Stimulated activated CD4-positive, alpha-beta T cell treated with anti-CD3 and anti-CD28 coated beads, Interleukin-12 subunit alpha, Interleukin-12 subunit beta, amount 100 ng/mL, for 24 hours (primary cell): ENCODE measurements at places on chromosomes 2 and 18.

GRCh38 chr2:172877826-172878225 lies 142.2 kb downstream of the RAPGEF4 start:
- DNase-seq = no peak

DNA sequence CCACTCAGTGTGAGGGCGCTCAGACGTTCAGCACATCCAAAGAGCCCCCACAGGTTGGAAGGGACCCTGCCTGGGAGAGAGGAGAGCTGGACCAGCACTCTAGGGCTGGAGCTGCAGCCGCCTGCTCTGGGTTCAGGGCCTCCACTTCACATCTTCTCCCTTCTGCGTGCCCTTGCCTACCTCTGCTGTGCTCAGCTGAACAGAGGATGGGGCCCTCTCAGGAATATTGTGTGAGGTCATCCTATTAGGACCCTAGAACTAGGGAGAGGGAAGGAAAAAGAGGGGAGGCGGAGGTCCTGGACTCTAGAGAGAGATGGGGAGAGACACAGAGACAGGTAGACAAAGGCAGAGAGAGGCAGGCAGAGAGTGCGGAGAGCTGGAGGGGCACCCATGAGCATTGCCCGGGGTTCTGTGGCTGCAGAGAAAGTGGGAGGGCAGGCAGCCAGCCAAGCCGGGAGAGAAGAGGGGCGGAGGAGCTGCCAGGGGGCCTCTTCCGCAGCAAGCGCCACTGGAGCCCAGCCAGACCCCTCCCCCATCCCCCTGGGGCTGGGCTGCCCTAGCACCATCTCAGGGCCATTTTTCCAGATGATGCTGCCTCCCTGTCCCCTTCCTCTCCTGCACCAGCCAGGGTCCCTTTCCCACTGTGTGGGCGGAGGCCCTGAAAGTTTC lies 8.3 kb upstream of the TNS1 start:
- DNase-seq = no peak

- DNase-seq = no peak
Observed at GRCh38 chr2:24453379-24454073, 37.5 kb upstream of the NCOA1 start.

DNA sequence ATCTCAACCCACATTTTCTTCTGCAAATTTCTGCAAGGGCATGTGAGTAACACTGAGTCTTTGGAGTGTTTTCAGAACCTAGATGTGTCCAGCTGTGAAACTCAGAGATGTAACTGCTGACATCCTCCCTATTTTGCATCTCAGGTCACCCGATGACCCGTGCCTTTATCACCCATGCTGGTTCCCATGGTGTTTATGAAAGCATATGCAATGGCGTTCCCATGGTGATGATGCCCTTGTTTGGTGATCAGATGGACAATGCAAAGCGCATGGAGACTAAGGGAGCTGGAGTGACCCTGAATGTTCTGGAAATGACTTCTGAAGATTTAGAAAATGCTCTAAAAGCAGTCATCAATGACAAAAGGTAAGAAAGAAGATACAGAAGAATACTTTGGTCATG lies 8.0 kb downstream of the UGT1A1 start:
- DNase-seq = no peak

DNA sequence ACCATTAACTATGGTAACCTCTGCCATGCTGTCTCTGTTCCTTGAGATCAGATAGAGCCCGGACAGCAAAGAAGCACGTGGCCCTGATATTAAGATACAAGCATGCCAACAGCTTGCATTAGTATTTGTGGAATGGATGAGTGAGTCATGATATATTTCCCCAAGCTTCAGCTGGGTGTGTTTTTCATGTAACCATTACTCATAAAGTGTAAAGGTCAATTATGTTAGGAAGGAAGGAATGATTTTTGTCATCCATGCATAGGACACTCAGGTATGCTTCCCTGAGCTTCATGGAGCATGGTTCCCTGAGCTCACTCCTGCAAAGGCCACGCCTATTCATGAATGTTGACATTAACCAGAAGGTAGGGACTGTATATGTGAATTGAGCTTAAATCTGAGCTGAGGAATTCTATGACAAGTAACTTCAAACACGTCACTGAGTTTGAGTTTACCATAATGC lies 74.6 kb downstream of the ARL4C start:
- DNase-seq = no peak

DNA sequence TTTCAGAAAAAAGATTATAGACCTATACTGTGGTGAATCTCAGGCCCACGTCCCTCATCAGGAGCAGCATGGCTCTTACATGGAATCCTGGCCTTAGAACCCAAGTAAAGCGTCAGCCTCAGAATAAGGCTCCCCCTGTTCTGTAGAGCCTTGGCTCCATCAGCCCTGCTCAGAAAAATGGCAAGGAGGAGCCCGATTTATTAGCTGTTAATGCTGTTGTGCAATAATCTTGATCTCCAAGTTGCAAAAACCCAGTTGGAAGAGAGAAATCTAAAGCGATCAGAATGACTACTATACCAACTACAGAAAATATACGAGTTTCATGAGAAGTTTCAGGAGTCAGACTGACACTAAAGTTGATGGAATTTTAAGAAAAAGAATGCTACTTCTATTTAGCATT lies 35.6 kb upstream of the CTAGE1 start:
- no peak for DNase-seq

- no peak for DNase-seq
Observed at GRCh38 chr2:146730882-146731281, 1113.9 kb upstream of the ACVR2A start.

GRCh38 chr2:233185330-233185729 lies 66.1 kb upstream of the ATG16L1 start:
- DNase-seq = no peak

- no peak for DNase-seq
Observed at GRCh38 chr2:134277223-134277622, 23.4 kb downstream of the MGAT5 start.

DNA sequence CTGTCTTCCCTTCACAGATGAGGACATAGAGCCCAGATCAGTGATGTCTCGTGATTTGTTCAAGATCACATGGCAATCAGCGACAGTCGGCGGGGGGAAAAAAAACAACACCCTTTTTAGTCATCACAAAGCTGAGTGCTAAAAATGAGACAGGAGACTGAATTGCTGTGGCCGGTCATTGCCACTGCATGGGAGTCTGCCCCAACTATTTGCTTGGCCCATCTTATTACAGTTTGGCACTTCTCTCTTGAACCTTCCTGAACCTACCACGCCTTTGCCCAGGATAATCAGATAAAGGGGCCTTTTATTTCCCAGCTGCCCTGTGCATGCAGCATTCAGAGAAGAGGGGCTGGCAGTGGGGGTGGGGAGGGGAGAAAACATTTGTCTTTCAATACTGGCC lies 42.7 kb downstream of the SETBP1 start:
- no peak for DNase-seq

DNA sequence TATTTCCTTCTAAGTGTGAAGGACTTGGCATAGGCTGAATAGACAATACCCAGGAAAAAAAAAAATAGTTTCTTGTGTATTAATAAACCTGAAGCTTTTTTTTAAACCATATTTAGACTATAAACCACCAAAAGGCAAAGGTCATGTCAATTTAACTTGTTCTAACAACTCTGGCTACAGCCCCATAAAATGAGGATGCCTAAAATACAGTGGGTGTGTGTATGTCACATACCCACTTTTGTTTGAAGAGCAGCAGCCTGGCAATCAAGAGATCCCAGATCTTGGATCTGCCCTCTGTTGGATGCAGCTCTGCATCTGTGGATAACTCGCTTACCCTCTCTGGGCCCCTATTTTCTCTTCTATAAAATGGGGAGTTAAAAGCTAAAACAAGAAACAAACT lies 65.4 kb downstream of the SATB2 start:
- no peak for DNase-seq

GRCh38 chr18:35991696-35992095 lies 19.2 kb downstream of the RMP24 start:
- no peak for DNase-seq

- no peak for DNase-seq
Observed at GRCh38 chr18:78571831-78572347, 407.7 kb upstream of the SALL3 start.

- DNase-seq = no peak
Observed at GRCh38 chr2:36246320-36246990, 109.1 kb upstream of the CRIM1 start.

- no peak for DNase-seq
Observed at GRCh38 chr2:157793053-157793612, 83.0 kb downstream of the ACVR1 start.

DNA sequence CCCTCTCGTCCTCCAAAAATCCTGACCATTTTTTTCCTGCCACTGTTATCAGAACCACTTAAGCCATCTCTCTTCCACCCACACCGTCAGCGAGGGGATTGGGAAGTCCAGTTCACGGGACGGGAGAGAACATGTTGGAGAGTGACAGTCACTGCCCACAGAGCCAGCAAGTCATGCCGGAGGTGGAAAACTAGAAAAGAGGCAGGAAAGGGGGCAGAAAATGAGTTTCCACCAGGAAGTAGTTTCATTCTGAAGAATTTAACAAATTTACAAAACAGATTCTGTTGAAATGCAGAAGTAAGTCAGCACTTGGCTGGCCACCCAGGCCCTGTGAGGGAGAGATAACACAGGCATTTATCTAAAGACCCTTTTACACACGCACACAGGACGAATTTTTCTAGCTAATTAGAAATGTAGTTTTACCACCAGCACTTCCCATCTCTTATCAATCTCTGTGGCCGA lies 431.3 kb downstream of the TSN start:
- DNase-seq = no peak

- DNase-seq = no peak
Observed at GRCh38 chr2:96537734-96538486, 1.4 kb downstream of the ARID5A start.

GRCh38 chr2:219296631-219297391 lies 12.4 kb downstream of the PTPRN start:
- no peak for DNase-seq

DNA sequence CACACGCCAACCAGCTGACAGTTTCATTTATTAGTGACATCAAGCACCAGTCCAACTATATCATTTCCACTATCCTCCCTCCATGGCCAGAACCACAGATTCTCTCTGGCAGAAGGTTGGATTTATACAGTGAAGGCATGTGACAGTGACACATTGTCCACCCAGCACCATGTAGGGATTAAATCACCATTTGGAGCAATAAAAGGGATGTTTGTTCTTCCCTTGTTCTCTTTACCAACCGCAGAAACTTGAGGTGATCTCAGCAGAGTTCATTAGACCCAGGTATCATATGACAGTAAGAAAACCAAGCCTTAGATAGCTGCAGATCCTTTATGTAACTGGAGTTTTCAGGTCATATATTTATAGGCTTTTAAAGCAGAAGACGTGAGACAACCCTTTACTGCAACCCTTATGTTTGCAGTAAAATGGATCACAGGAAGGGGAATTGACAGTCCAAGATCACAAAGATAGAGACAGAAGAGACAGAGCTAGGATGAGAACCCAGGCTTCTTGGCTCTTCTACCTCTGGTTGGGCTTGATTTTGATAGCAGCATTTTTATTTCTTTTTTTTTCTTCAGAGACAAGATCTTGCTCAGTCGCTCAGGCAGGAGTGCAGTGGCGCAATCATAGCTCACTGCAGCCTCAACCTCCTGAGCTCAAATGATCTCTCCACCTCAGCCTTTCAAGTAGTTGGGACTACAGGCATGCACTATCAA lies 80.1 kb downstream of the XDH start:
- DNase-seq = no peak

DNA sequence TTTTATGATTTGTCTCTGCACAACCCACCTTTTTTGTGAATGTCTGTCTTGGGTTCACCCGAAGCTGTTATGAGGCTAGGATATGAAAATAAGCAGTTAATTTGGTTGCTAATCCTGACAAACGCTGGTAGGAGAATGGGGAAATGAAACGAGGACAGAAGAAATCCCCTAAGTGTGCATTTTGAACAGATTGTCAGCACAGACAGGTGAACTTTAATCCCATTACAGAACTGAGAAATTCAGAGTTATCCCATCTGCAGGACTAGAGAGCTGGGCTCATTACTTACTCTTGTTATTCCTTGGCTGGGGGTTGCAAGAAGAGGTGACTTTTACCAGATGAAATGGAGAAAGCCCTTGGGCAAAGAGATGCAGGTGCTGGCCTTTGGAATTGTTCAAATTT lies 123.3 kb upstream of the NYAP2 start:
- DNase-seq = no peak

GRCh38 chr2:73269686-73270465 lies 14.4 kb downstream of the FBXO41 start:
- no peak for DNase-seq

GRCh38 chr2:234958311-234958710 lies 6.5 kb downstream of the SH3BP4 start:
- no peak for DNase-seq

DNA sequence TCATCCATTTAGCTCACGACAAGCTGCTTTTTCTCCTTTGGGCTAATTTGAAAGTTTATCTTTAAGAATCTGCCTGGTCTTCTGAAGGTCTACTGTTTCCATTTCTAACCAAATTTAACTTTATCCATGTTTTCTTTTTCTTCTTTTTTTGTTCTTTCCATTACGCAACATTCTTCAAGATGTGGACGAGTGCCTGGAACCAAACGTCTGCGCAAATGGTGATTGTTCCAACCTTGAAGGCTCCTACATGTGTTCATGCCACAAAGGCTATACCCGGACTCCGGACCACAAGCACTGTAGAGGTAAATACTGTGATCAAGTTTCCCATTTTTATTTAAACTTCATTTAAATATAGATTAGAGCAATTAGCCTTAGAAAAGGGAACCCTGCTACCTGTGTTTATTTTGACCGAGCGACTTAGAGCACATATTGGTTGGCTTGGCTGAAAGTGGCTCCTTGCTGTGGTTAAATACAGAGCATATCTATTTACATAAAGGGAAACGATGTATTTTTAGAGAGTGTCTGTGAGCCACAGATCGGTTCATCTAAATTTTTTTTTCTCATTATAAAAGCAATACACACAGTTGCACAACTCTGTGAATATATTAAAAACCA lies 183.4 kb upstream of the RASGRP3 start:
- no peak for DNase-seq

DNA sequence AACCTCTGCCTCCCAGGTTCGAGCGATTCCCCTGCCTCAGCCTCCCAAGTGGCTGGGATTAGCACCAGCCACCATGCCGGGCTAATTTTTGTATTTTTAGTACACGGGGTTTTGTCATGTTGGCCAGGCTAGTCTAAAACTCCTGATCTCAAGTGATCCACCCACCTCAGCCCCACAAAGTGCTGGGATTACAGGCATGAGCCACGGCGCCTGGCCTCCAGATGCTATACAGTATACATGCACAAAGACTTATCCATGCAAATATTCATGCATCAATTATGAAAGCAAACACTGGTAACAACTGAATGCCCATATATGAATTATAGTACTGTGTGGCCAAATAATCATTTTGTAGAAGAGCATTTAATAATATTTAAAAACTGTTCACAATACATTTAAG lies 36.0 kb upstream of the SOS1 start:
- no peak for DNase-seq

GRCh38 chr2:216804357-216805350 lies 55.2 kb downstream of the TNP1 start:
- no peak for DNase-seq

DNA sequence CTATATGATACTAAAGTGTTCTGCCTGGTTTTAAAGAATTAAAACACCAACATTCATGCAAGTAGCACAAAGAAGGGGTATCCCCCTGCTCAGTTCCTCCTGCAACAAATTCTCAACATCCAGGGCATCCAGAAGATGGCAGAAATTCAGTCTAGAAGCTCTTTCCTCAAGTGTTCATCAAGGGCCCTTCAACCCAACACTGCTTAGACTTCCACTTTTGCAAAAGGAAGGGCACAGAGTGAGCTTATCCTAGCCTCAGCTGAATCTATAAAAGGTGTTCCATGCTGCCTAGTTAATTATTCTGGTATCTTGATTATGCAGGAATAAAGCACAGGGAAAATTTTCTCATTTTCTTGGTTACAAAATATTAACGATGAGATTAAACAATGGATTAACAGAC lies 275.8 kb upstream of the CRIM1 start:
- DNase-seq = no peak
